ENCODE measurements at places on chromosomes 1 and 21.
A peak's percentile ranks its signal among the peaks of the same experiment; 100 is the strongest.

GRCh38 chr1:1080951-1081310 lies 6.8 kb upstream of the RNF223 start:
- DNase-seq = no peak

DNA sequence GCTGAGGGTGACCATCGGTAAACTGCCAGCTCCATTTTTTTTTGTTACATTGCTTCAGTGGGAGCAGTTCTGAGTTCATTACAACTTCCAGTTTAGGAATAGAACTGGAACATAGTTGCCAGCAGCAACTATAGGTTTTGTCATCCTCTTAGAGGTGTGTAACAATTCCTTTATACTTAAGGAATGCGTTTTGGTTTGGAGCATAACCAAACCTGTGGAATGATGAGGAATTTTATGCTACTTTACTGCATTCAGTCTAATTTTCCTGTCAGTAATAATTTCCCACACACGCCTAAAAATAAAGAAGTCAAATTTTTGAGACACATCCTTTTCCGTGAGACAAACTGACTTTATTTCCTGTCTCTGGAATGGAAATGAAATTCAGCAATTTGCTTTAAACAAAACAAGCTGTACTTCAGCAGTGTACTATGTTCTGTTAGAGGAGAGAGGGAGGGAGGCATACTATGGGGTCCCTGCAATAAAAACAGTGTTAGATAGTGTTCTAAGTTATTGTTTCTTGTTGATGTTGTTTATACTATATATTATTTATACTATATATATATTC lies 4.8 kb upstream of the AMPD1 start:
- no peak for DNase-seq

DNA sequence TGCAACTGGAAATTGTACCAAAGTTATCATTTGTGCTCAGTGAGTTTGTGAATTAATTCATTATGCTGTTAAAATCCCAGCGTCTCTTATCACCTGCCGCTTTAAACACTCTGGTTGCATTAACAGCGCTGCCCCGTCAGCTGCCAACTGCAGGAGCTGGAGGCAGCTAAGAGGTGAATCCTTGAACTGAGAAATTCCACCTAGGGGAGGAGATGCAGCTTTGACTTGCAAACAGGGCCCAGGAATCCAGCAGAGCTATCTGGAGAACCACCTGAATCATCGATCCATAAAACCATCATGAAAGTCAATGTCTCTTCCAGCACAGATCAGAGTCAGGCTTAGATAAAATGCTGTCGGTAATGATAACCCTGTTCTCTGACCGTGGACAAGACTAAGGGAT lies 140.7 kb upstream of the PTBP2 start:
- no peak for DNase-seq

- DNase-seq = peak; percentile 80
These were observed 2.3 kb downstream of the SPEN start for GRCh38 chr1:15849775-15850324.

- DNase-seq = no peak
These were observed at the start of gene PERM1 for GRCh38 chr1:981955-982558. Gene PERM1 (minus strand): TSS chr1:982093. CDS start chr1:981029, 1,064 bp downstream.

GRCh38 chr1:157487096-157487495 lies 65.2 kb downstream of the FCRL5 start:
- DNase-seq = no peak

GRCh38 chr1:147077936-147078605 lies 94.2 kb downstream of the PRKAB2 start:
- no peak for DNase-seq

GRCh38 chr1:189804352-189804751 lies 673.3 kb downstream of the BRINP3 start:
- no peak for DNase-seq

DNA sequence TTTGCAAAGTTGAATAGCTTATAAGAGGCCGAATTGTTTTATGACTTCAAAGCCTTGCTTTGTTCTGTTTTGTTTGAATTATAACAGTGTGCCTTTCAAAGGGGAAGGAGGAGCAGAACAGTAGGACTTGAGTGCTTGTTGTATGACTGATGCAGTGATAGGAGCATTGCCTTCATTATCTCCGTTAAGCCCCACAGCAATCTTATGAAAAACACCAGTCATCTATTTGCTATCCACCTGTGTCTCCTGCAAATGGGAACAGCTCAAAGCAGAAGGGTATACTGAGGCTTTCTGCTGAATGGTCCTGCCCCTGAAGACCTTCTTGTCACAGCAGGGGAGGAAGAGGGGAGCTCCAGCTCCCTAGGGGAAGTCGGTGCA lies 127.5 kb downstream of the RNF220 start:
- DNase-seq = no peak

DNA sequence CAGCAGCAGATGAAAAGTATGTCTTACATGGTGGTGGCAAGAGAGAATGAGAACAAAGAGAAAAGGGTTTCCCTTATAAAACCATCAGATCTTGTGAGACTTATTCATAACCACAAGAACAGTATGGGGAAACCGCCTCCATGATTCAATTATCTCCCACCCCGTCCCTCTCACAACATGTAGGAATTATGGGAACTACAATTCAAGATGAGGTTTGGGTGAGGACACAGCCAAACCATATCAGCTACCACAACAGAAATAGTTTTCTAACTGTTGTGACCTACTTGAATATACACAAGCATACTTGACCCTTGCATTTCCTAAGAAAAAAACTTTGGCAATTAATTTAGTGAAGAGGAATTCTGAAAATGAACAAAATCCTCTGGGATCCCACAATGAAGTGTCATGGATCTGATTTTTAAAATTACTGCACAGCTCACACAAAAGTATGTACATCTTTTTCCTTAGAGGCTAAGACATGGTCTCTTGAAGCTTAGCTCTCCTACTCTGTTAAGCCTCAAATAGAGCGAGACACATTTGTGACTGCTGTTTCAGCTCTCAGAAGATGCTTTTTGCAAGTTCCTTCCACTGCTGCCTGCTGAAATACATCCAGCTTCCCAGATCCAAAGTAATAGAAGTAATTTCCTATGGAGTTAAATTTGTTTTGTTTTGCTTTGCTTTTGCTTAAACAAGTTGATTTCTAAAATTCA lies 265.8 kb downstream of the DPYD start:
- DNase-seq = no peak

- DNase-seq = no peak
These were observed 1293.9 kb downstream of the PLA2G4A start for GRCh38 chr1:188122646-188123045.

DNA sequence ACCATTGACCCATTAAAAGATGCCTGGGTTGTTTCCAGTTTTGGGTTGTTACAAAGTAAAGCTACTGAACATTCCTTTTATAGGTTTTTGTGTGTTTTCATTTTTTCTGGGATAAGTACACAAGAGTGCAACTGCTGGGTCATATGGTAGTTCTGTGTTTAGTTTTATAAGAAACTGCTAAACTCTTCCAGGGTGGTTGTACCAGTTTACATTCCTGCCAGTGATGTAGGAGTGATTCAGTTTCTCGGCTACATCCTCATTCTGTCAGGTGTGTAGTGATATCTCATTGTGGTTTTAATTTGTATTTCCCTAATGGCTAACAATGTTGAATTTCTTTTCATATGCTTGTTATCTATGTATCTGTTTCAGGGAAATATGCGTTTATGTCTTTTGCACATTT lies 58.5 kb upstream of the DNAJC6 start:
- no peak for DNase-seq

- DNase-seq = no peak
These were observed 484.4 kb downstream of the PLA2G4A start for GRCh38 chr1:187313115-187313514.

DNA sequence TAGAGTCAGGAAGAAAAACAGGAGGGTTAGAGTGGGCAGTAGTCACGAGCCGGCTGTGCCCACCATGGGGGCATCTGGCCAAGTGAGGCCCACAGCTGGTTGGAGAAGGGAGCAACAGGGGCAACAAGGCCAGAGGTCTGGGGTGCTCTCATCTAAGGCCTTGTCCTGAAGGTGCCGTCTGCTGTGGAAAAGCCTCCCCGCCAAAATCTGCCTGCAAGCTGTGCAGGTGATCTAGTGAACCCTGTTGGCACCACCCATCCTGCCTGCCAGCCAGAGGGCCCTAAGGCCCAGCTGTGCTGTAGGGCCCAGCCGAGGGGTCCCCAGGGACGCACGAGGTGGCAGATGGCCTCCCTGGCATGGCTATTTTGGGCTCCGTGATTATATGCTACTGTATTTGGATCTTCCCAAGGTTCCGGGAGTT lies 51.3 kb downstream of the LGR6 start:
- no peak for DNase-seq

DNA sequence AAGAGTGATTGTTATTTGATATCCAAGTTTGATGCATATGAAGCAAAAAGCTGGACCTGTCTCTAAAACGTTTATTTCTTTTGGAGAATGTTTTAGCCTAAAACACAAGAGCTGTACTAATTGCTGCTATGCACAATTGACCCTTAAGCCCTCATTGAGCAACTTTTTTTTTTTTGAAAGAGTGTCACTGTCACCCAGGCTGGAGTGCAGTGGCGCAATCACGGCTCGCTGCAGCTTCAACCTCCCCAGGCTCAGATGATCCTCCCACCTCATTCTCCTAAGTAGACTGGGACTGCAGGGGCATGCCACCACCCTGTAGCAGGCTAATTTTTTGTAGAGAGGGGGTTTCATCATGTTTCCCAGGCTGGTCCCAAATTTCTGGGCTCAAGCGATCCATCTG lies 129.1 kb downstream of the PIK3R3 start:
- DNase-seq = peak; percentile 82

DNA sequence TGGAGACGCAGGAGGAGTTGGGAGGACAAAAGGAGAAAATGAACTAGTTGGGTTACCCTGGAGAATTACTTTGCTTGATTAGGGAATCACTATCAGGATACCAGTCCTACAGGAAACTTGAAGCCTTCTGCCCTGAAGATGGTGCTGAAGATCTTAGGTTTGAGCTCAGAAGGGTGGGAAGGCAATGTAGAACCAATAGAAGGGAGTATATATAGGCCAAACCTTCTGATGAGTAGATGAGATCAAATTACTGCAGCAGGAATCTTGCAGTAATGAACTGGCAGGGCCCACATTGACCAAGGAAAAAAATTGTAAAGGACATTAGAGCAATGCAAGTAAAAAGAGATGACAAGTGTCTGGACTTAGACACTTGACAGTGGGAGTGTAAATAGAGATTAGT lies 116.3 kb upstream of the CACYBP start:
- no peak for DNase-seq

DNA sequence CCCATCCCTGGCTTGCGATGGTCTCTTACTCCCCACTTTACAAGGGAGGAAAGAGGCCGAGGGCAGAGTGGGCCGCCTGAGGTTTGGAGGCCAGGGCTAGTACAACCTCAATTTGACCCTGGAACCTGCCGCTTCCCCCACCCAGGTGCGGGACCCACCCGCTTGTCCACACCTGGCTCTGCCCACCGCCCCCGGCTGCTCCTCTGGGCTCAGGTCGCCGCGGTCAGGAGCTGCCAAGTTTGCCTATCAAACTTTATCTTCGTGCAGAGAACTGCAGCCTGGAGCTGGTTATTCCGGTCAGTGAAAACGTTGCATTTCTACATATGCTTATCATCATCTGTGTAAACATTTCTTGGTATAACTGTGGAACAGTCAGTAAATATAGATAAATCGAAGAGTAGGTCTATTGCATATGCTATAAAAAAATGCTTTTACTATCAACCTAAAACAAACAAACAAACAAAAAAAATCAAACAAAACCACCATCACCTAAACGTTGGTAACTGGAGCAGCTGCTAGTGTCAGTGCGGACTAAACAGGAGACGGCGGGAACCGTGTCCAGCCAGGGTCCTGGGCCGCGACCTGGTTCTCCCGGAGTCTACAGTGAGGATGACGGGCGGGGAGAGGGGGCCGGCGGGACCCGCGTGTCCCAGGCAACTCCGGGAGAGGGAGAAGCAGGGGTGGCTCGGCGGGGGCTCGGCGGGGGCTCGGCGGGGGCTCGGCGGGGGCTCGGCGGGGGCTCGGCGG lies 906 bp upstream of the ADARB1 start:
- no peak for DNase-seq

DNA sequence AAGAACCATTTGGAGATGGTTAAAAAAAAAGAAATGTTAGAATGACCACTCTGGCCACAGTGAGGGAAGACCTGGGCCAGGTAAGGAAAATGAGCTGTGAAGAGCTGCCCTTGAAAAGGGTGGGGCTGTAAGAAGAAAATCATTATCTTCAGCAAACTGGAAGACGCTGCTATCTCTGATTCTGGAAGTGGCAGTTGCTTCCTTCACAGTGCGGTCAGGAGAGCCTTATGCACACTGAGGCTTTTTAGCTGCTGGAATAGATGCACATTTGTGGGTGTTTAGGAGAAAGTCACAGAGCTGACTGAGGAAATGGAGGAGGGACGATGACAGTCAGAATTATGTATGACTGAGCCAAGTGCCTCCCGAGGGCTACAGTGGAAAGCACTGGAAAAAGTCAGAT lies 91.6 kb downstream of the TBX19 start:
- no peak for DNase-seq

- peak; percentile 55 for DNase-seq
These were observed 1.5 kb upstream of the HDGF start for GRCh38 chr1:156752843-156753482.
